PC-9 (cell line): ENCODE measurements at places on chromosomes 3 and 15.
A peak's percentile ranks its signal among the peaks of the same experiment; 100 is the strongest.

GRCh38 chr3:183823963-183824362, 1.4 kb downstream of the MAP6D1 start:
- no peak for DNase-seq

- no peak for DNase-seq
These were observed 227.6 kb upstream of the TBC1D5 start for GRCh38 chr3:17969985-17970568.

- DNase-seq: no peak
These were observed 61.1 kb downstream of the KCNMB2 start for GRCh38 chr3:178597371-178597770.

DNA sequence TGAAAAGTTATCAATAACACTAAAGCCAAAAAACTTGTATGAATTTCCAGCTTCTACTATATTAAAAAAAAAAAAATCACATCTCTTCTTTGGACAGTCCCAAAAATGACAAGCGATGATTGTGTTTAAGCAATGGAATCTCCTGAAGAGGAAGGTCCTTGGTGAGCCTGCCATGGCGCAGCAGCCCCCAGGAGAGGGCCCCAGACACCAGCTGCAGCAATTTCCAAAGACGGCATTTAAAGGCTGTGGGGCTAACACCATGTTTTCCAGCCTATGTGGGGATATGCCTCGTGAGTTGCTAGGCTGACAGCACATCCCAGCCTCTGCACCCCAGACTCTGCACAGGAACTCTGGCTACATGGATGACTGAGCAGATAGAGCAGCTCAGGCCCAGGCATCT, 14.7 kb downstream of the SKIC8 start:
- no peak for DNase-seq

DNA sequence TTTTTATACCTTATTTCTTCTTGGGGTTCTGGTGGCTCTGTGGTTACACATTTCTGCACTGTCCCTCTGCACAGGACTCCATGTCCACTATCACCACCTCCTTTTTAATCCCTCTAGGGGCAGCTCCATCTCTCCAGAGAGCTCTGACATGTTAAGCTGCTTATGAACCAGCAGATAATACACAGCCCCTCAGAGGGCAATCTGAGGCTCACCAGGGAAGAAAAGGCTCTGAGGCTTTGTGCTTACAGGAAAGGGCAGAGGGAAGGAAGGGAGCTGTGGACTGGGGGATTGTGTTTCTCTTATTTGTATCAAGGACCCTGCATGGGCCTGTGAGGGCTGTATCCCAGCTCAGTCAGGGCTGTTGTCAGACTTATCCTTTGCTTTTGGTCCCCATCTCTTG, 164.5 kb downstream of the EPHB1 start:
- DNase-seq: no peak

- DNase-seq: peak; percentile 50
These were observed 559.8 kb upstream of the CBLB start for GRCh38 chr3:106428565-106428994.

DNA sequence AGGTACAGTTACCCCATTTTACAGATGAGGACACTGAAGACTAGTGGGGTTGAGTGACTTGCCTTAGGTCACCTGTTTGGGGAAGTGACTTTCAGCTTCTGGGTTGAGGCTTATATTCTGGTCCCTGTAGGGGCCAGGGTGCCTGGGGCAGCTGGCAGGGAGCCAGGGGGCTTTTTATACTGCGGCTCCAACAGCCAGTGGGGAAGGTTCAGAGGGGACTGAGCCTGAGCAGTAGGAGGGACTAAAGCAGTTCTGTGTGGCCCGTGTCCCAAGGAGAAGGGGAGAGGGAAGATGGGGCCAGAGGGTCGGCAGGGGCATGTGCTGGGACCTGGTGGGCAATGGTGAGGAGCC, 37.7 kb downstream of the SLC6A6 start:
- DNase-seq: no peak

GRCh38 chr3:146241523-146242240, 9.2 kb downstream of the PLSCR4 start:
- no peak for DNase-seq

GRCh38 chr15:26882112-26882511, 15.2 kb downstream of the GABRA5 start:
- no peak for DNase-seq

- DNase-seq: no peak
These were observed 174.3 kb downstream of the EBLN2 start for GRCh38 chr3:73235768-73236167.

DNA sequence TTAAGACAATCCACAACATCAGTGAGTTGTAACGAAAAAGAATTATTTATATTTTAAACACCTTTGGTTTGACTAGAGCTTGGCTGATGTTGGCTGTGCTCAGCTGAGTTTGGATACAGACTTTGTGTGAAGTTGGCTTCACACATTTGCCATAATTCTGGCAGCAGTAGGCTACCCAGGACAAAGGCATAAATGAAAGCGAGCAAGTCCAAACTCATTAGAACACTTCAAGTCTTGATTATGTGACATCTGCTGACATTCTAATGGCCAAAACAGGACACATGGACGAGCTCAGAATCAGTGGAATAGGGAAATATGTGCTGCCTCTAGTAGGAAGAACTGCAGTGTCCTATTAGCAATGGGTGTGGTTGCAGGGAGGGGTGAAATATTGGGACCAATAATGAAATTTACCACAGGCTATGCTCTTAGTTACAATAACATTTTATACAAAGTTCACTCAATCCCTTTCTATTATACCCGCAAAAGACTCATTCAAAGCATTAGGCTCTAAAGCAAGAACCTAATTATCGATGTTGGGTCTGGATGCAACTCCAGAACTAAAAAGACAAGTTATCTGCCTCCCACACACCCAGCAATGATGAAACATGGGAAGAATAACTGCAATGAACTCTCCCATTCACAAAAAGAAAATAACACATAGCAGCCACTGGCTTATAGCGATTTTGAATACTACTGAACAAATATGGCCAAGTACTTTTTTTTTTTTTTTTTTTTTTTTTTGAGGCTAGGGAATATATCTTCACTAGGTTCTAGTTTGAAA, 493.9 kb upstream of the RASGRP1 start:
- DNase-seq: no peak

DNA sequence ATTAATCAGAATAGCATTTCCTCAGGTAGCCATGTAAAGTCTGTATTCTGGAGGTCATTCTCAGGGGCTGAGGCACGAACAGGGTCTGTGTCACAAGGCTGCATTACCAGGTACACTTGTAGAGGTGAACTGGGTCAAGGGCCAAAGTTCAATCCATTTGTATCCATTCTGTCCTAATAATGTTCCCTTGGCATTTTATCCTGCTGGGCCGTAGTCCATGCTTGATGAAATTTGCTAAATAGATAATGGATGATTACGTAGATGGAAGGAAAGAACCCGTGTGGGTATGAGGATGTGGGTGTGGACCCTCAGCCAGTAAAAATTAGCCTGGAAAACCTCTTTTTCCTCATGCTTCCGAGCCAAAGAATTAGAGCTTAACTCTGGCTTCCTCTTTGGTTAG, 785.9 kb downstream of the GRM7 start:
- DNase-seq: no peak

- DNase-seq: no peak
These were observed 223.1 kb downstream of the RBMS3 start for GRCh38 chr3:29503958-29504357.

- no peak for DNase-seq
These were observed 2.6 kb downstream of the HRG start for GRCh38 chr3:186668426-186668825.

- no peak for DNase-seq
These were observed 47.4 kb downstream of the CGNL1 start for GRCh38 chr15:57423599-57424140.

GRCh38 chr3:196274585-196274984, 12.9 kb downstream of the PCYT1A start:
- DNase-seq: peak; percentile 79

DNA sequence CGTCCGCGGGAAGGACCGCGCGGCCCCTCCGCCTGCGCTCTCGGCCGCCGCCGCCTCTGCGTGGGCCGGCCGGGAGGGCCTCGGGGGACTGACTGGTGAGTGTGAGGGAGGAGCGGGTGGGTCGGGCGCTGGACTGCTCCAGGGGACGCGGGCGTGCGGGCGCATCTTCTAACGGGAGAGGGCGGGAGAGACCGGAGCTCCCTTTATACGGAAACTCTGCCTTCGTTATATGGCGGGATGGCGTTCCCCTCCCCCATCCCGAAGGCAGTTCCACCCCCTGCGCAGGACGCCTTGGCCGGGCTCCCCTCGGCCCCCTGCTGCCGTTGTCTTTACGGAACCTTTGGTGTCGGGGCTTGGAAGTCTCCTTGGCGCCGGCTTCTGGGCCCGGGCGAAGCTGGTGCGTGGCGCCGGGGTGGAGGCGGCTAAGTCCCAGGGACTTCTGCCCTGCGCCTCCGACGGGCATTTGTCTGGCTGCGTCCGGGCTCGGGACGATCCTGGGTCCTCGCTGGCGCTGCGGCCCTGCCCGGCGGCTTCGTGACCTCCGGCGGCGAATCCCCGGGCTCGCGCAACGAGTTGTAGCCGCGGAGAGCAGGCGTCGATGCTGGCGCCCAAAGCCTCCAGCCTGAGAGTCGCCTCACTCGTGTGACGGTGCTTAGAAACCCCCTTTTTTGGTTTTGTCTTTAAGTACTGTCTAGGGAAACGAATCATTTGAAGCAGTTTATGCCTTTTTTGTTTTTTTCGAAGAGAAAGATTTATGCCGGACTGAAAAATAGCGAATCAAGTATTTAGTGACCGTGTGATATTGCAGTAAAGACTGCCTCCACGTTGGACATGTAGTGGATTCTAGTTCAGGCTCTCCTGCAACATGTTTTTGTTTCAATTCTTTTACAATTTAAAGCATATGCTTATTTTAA, 623 bp downstream of the ZNF639 start:
- peak; percentile 68 for DNase-seq

DNA sequence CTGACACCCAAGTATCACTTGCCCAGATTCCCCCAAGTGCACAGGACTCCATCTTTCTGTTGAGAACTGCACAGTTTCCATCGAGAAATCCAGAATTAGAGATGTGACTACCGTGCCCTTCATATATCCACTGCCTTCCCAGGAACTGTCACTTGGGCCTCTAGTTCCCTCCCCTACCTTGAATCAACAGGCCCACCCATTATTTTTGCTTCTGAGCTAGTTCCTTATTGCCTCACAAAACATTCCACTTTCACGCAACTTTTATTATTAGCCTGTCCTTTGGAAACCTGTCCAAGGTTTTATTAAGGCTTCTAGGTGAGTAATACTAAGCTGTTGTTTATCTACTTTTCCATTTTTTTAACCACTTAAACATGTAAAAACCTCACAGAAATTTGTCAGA, 17.1 kb upstream of the SLC30A4 start:
- DNase-seq: no peak

DNA sequence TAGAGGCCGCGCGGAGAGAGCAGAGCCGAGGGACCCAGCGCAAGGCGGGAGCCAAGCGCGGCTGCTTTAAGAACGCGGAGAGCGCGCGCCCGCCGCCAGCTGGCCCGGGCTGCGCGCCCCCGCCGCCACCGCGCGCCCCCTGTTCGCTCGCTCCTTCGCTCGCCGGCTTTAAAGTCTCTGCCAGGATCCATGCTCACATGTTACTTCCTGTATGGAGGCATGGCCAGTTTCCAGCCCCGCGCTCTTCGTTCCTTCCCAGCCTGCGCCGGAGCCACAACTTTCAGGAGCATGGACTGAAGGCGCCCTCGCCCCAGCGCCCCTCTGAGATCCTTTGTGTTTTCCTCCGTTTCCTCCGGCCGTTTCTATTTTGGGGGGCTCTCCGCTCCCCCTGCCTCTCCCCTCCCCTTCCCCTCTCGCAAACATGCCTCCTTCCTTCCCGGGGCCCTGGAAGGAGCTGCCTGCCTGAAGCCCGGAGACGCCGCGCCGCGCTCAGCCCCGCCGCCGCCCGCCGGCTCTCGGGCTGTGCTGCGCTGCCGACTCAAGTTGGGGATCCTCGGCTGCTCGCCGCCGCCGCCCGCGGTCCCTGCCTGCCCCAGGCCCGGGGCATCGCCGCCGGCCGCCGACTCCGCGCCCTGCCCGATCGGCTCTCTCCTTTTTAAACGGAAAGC, at the start of gene PTPRG:
TSS of gene PTPRG (plus strand) at position 198 of the 668 bp plus-strand sequence. CDS start 717 bp downstream, outside the sequence.
- peak; percentile 64 for DNase-seq

DNA sequence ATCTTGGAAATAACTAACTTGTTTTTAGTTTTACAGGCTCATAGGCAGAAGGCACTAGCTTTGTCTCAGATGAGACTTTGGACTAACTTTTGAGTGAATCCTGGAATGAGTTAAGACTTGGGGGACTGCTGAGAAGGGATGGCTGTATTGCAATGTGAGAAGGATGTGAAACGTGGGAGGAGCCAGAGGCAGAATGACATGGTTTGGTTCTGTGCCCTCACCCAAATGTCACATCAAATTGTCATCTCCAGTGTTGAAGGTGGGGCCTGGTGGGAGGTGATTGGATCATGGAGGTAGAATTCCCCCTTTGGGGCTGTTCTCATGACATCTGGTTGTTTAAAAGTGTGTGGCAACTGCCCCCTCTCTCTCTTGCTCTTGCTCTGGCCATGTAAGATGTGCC, 28.8 kb upstream of the CCDC50 start:
- DNase-seq: no peak

DNA sequence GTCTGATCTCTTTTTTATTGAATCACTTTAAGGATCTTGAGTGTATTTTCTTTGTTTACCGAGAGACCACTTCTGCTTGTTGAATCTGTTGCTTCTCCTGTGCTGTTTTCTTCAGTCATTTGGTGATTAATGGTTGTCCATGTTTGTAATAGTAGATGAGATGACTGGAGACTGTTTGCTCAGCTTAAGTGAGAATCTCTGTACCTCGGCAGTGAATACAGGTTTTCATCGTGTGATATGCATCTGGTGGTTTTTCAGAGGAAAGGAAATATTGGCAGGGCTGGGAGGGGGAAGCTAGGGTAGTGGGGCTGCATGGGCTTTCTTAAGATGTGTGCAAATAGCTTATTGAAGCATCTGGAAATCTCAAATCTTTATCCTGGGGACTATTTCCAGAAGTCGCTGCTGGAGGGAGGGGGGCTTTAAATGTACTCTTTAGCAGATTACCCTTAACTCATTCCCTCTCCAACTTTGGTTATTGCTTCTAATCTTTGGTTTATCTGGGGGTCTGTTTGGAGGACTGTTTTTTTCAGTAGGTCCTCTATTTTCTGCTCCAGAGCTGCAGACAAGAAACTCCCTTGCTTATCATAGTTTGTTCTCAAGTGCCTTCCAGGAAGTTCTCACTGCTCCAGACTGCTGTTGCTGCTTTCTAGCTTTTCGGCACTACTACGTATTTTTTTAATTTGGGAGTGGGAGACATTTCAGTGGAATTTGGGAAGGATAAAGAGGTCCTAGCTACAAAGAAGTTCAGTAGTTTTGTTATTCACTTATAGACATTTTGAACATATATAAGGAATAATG, 19.4 kb downstream of the CMTM8 start:
- no peak for DNase-seq

DNA sequence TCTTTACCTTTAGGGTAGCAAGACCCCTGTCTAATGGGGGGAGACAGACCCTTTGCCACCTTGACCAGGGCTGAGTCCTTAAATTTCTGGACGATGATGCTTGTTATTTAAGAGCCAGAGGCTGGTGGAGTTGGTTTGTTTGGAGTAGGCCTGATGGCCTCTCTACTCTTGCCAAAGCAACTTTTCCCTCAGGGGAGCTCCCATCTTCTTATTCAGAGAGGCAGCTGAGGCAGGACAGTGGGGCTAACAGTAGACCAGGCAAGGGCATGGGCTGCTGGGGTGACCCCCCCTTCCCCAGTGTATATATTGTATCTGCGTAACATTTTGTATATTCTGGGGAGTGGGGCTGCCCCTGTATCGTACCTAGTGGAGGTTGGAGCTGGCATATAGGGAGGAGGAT, 10.3 kb downstream of the RPS17 start:
- no peak for DNase-seq
